ENCODE measurements at places on chromosomes 12 and 14.

DNA sequence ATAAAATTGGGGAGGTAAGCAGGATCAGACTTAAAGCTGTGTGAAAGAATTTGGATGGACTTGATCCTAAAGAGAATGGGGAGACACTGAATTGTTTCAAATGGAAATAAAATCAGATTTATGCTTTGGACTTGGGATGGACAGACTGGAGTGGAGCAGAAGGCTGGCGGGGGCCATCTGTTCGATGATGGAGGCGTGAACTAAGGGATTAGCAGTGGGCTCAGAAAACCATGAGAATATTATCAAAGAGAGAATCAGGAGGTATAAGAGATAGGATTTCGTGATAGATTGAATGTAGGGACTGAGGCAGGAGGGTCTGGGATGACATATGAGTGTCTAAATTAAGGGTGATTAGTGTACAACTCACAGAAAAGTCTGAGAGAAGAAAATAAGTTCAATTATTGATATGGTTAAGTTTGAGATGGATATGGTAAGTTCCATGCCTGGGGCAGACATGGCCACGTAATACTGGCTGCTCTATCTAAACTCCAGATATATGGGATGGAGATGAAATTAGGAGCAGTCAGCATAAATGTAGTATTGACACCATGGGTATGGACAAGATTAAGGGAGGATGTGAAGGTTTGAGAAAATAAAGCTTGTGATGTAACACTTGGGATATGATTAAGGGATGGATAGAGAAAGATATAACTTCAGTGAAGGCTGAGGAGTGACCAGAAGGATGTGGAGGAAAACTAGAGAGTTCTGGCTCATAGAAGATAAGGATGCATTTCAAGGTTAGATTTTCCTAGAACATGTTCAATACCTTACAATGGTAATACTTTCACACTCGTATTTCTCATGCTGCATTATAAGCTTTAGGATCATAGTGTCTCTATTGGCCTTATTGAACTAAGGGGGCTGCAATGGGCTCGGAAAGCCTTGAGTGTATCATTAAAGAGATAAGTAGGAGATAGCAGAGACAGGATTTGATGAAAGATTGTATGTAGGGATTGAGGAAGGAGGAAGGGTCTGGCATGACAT is 1.0 kb upstream of the TSSK4 start:
- DNase-seq, result no peak

GRCh38 chr14:89029961-89030694 is 205.7 kb downstream of the TTC8 start:
- DNase-seq, result no peak

- DNase-seq, result no peak
Measured at GRCh38 chr12:102708108-102708507, 208.9 kb downstream of the PAH start.

DNA sequence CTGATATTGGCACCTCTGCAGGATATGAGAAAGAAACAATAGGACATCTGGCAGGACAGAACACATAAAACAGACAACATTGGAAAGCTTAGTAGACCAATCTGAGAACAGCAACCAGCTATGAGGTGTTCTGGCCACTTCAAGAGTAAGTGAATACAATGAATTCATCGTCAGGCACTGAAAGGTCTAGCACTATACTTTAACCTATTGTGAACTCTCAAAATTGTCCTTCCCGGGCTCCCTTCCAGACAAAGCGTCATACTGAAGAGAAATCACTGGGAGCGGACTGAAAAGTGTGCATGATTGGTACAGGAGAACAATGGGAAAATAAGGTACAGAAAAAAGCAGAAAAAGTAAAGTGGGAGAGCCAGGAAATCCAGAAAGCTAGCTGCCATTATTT is 75.8 kb downstream of the LRP6 start:
- DNase-seq, result no peak

DNA sequence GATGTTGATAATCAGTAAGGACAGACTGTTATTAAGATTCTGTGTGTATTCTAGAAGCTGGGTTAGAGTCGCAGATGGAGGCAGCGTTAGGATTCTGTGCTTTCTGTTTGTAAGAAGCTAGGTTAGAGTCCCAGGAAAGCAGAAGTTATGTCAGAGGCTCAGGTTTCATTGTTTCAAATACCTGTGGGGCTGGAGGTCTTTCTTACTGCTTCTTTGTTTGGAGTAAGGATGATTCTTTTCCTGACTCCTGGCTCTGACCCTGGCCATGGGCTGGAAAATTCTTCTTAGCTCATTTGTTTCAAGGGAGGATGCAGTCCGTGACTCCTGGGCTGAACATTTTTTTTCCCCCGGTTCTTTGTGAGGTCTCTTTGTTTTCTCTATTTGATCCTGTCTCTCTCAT is 5.2 kb downstream of the MUCL1 start:
- no peak for DNase-seq

GRCh38 chr14:21923820-21924219 is 250.2 kb upstream of the OR4E1 start:
- DNase-seq, result no peak

DNA sequence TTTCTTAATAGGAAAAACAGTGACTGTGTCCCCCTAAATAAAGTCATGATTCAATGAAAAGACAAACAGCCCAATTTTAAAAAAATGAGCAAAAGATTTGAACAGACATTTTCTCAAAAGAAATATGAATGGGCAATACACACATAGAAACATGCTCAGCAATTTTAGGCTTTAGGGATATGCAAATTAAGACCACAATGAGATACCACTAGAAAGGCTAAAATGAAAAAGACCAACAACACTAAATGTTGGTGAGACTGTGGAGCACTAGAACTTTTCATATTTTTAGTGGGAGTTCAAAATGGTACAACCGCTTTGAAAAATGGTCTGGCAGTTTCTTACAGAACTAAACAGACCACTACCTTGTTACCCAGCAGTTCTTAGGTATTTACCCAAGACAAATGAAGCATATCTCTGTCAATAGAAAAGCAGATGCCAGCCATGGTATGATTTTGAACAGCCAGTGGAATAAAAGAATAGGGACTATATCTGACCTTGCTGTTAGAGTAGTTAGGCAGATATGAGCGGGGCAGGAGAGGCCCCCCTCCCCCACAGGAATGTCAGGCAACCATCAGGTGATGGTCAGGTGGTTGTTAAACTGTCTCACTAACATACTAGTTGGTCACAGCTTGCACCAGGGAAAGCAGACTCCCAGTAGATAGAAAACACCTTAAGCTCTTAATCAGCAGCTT is 108.8 kb downstream of the PRKCH start:
- no peak for DNase-seq

DNA sequence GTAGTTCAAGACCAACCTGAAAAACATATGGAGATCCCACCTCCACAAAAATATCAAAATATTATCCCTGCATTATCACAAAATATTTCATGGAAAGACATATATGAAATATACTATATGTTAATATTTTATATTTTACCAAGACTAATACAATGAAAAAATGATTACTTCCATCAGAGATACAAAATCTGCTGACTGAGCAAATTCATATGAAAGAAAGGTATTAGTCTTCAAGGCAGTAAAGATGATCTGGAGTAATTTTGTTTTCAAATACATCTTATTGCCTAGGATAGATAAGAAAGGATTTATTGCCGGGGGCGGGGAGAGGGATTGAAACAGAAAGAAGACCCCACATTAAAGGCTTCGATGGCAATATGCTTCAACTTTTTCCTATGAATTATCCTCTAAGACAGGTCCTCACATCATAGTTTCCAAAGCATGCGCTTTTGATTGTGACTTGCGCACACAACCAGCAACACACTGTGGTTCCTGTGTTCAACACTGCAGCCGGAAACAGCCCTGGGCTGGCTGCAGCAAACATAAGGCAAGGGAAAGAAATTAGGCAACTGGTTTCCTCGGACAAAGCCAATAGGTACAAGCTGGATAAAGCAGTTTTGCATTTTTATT is 83.2 kb downstream of the SPPL3 start:
- no peak for DNase-seq

- no peak for DNase-seq
Measured at GRCh38 chr14:105292826-105293711, 7.7 kb downstream of the BRF1 start.

DNA sequence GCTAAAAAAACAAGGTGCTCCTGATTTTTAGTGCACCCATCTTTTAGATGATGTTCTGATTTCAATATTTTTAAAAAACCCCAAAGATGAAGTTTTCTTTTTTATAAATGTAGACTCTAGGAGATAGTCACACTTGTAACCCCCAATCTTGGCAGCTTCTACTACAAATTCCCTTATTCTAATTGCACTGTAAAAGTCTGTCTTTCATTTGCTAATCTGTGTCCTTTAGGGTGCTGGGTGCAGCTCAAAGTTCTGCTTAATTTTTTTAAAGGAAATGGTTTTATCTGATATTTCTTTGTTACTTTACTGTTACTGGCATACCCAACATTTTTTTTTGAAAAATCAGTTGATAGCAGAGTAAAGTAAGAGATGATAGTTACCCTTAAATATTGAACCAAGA is 172.0 kb downstream of the TRHDE start:
- no peak for DNase-seq

DNA sequence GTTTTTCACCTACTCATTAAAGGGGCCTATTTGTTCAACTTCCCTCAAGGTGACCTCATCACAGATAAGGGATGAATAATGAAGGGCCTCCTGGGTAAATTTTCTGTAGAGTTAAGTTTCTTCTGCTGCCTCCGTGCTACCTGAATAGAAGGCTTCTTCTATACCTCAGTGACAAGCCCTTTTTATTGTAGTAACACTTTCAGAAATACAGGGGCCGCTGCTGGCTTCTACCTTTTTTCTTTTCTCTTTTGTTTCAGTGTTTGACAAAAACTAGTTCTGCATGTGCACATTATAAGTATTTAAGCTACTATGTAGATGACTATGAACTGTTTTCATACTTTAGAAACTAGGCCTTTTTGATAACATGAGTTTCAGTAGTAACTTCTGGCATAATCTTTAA is 207.0 kb downstream of the NAV3 start:
- no peak for DNase-seq
